ENCODE measurements at places on chromosomes 7 and 10.

DNA sequence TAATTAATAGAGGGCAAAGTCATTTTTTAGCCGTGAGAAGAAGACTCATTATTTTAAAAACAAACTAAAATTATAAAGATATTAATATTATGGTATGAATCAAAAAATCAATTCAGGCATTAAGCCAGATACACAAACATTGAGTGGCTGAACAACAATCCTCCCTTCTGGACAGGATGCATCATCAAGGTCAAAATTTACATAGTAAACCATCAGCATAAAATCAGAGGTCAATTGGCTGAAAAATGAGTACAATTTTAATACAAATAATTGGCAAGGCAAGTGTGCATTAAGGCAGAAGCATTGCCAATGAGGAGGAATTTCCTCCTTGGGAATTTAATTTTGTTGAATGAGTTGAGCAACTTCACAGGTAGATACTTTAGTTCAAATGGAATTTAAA, 108.2 kb downstream of the PCLO start:
- no peak for DNase-seq

DNA sequence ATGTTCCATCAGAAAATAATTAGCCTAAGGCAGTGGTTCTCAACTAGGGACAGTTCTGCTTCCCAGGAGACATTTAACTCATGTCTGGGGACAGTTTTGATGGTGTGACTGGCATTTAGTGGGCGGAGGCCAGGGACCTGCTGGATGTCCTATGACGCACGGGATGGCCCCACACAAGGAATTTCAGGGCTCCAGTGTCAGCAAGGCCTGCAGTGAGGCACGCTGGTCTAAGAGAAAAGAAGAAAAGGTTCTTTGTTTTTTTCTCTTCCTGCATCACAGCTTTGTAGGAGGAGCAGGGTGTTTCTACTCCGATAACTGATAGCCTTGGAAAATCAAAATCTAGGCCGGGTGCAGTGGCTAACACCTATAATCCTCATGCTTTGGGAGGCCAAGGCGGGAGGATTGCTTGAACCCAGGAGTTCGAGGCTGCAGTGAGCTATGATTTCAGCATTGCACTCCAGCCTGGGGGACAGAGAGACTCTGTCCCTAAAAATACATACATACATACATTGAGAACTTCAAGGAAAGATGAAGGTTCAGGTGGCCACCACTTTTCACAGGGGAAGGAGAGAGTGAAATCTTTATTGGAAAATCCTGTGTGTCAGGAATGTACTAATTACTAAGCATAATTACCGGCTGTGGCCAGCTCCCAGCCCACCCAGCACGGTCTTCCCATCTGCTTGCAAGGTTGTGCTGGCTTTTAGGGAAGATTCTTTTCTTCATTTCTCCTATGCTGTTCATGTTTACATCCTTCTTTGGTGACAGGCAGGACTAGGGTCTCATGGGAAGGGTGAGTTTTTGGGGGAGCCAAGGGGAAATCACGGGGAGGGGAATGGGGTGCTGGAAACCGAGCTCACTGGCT, 150.4 kb downstream of the ACTR3B start:
- DNase-seq = no peak

DNA sequence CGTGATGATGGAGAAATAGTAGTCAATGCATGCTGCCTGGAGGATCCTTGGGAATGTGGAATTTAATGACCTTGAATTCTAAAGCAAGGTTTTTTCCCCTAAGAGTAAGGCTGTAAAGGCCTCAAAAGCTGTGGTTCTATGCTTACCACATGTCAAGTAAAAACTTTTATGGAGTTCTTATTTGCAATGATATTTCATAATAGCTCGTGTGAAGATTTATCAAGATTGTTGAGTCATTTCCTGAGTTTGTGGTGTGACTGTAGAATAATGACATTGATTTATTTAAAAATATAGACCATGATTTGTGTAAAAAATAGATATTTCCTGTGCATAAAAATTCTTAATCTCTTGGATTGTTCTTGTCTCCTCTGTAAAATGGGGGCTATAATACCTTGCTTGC, 67.5 kb upstream of the SORCS1 start:
- DNase-seq = no peak

DNA sequence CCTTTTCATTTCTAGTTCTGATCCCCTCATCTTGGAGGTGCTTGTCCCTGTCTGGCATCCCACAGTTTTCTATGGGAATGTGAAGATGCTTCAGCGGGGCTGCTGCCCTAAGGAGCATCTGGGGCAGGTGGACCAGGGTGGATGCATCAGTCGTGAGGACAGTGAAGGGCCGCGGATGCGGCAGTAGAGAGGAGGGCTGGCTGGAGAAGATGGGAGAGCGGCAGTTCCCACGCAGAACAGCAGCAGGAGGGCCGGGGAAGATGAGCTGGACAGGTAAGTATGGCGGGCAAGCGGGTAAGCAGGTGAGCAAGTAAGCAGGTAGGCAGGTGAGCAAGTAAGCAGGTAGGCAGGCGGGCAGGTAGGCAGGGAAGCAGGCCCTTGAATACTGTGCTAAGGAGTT, 48.9 kb downstream of the ASB13 start:
- no peak for DNase-seq

Data from stimulated activated CD8-positive, alpha-beta memory T cell treated with anti-CD3 and anti-CD28 coated beads, Interleukin-4, amount 100 ng/mL, for 4 hours (primary cell).